Right ventricle myocardium inferior (tissue), 1 donor: ENCODE measurements at places on chromosomes 2 and 18. TPM values are rescaled to one million over a fixed set of nuclear protein-coding genes. Genes with fewer than 3 reads are reported as not detected.

NRP2 gene
- 7.6 TPM for total RNA-seq

NTSR2 gene
- not detected for total RNA-seq

GRCh38 chr18:24536326-24536725 is 75.9 kb downstream of the HRH4 start:
- no peak for DNase-seq

DNA sequence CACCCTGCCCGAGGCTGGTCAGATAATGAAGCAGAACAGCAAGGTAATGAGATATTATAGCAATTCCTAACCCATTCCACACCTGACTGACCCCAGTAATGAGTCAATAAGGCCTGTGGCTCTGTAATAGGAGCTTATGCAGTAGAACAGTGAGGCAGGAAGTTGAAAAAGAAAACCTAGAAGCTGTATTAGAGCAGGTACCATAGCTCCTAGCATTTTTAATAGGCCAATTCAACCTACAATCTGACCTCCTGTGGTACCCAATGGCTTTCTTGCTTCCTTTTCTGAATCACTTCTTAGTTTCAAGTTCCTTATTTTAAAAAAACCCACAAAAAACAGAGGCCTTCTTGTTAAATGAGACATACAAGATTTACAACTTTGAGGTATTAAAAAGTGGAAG is 43.6 kb upstream of the MAP2 start:
- DNase-seq: no peak

DNA sequence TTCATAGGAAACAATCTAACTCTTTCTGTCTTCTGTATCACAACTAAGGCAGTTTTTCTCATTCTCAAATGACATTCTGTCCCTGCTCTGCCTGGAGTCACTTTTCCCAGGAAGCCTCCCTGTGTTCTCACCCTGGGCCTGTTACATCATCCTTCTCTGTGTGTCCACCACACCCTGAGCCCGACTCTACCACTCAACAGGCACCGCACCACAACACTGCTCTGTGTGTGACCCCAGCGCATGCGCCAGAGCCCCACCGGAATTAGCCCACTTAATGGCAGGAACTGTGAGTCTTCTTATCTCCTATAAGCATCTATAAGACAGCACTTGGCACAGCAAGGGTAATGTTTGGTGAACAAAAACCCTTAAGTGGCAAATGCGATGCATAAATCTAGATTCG is 32.3 kb downstream of the TGFBRAP1 start:
- no peak for DNase-seq

DNA sequence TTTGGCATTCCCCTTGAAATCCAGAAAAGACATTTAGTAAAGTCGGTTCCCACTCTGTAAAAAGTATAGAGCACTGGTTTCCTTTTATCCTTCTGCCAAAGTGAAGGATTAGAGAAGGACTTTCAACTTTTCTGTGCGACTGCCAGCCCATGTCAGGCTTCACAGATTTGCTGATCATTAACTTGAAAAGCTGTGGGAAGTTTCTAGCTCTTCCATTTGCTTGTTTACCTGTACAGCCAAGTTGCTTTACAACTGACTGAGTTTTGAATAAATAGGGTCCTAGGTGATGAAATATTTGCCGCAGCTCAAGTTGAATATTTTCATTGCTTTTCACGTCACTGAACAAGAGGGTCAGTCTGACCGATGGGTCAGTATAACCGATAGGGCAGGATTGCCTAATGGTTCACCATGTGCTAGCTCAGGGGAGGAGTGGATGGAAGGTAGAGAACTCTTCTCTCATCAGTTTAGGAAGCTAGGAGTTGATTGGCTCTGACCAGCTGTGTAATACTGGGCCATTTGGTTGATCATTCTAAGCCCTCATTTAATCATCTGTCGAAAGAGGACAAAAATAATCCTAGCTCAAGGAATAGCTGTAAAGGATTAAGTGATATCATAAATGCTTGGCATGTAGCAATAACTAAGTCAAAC is 30.4 kb downstream of the UPP2 start:
- no peak for DNase-seq

DNA sequence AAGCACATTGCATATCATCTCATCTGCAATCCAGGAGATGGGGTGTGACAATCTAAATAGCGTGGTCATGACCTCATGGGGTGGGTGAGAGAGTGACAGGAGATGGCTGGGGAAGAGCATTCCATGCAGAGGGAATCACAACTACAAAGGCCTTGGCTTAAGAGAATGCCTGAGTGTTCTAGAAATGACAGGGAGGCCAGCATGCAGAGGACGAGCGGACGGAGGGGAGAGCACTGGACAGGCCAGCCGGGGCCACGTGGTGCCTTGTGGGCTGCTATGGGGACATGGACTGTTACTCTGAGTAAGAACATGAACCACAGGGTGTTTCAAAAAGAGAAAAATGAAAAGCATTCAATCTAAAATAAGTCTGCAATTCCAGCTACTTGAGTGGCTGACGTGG is 117.9 kb upstream of the ODC1 start:
- DNase-seq: no peak

DNA sequence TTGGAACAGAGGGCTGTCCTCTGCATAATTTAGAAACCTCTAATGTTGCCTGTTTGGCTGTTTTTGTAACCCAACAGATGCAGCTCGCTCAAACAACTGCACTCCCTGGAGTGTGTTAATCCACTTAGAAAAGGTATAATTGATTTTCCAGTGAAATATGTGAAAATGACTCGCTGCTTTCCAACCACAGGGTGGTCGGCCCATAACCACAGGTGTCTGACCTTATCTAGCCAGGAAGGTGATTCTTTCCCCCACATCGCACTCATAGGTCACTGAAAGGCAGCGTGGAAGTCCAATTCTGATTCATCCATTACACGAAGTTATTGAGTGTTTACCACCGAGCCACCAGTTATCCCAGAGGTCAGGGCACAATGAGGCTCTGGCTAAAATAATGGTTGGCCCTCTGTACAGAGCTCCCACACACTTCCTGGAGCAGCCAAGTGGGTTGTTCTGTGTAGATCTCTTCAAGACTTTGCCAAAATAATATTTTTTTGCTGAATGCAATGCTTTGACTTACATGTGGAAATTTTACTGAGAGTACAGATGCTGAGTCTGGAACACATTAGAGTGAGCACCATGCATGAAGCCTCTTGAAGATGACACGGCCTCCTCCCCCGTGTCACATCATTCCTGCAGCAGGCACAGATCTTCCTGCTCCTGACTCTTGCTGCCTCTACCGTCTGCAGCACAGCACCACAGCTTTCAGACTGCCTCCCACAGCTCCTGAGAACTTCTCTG is 396.2 kb downstream of the ZNF516 start:
- DNase-seq: no peak
